Nephron progenitor cell (in vitro differentiated cells): ENCODE measurements at places on chromosomes 11 and 22.

GRCh38 chr11:26905368-26905767, 88.5 kb upstream of the FIBIN start:
- DNase-seq, result no peak

GRCh38 chr22:32024796-32025195, 18.3 kb upstream of the SLC5A1 start:
- no peak for DNase-seq

DNA sequence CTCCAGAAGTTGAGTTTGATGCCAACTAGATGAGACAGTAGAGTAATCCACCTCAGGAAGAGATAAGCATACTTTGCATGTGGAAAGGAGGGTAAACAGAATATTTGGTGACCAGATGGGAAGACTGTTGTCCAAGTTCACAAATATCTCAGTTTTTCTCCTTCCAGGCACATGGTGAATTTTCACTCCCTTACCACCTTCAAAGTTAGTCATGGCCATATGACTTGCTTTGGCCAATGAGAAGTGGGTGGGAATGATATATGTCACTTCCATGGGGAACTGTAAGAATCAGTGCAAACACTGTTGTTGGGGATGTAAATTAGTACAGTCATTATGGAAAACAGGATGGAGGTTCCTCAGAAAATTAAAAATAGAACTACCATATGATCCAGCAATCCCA, 105.8 kb downstream of the SPATA19 start:
- no peak for DNase-seq

DNA sequence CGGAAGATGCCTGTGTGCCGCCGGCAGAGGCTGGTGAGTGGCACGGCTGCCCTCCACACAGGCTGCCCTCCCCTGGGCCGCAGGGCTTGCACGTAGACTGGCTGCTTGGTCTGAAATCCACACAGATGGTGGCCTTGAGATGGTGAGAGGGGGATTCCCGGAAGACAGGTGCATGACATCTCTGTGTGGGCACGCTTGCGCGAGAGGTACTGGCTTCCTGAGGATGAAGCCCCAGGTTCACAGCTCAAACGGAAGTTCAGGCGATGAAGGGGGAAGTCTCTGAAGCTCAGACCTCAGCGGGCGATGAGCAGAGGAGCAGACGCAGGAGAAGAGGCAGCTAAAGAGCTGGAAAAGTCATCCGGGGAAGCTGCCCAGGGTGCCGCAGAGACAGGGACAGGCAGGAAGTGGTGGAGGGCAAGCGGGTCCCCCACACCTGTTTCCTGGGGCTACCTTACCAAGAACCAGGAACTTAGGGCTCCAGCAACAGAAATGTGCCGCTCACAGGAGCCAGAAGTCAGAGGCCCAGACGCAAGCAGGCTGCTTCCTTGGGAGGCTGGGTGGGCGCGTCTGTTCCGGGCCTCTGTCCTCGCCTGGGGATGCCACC, 7.2 kb downstream of the CRELD2 start:
- DNase-seq, result no peak

DNA sequence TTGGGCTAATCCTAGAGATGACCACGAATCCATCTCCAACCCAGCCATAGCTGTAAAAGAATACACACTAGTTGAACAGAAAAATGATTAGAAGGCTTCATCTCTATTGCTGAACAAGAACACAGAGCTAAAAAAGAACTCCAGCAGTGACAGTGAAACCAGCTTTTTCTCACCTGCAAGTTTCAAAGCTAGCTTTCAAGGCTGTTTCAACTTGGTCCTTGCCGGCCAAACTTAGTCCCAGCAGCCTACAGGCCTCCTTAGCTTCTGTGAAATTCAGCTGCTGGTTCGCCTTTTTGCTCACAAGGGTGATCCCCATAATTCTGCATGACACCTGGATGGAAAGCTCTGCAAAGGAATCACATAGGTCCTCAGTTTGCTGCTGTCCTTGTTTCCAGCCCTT, 4.4 kb downstream of the LYVE1 start:
- DNase-seq, result no peak

GRCh38 chr11:117881217-117881616, 4.8 kb upstream of the FXYD6 start:
- DNase-seq, result no peak

- no peak for DNase-seq
These were observed 27.4 kb upstream of the RDX start for GRCh38 chr11:110323786-110324185.

DNA sequence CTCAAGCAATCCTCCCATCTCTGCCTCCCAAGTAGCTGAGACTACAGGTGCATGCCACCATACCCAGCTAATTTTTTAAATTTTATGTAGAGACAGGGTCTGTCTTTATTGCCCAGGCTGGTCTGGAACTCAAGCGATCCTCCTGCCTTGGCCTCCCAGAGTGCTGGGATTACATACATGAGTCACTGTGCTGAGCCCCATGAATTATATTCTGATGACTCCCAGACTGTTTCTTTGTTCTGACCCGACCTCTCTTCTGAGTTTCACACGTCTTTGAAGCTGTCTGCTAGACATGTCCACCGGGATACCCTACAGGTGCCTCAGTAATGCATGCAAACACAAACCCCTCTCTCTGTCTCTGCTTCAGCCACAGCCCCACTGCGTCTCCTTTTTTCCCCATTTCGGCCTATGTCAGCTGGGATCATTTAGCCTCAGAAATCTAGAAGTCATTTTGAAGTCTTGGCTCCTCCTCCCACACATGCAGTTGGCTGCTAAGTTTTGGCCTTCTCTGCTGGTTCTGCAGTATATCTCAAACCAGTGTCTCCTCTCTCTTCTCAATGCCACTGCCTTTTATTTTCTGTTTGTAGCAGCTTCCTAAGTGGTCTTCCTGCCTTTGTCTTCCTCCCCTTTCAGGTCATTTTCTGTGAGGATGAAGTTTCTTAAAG, 4.8 kb downstream of the VPS26B start:
- no peak for DNase-seq

DNA sequence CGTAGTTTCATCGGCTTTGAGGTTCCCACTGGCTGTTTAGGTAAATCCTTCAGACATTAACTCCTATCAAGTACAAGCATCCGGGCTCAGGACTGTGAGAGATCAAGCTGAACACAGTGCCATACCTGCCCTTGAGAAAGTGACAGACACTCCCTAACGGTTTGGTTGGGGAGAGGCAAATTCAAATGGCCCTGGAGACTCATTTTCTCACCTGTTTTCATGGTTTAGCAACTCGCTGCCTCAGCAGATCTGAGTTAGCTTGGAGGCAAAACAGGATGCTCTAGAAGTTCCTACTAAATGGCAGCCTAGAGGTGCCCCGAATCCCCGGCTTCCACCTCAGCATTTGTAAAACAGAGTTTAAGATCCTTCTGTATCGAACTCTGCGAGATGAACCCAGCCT, 3.6 kb upstream of the FBXO3 start:
- DNase-seq, result no peak

GRCh38 chr22:45602824-45603595, 68.6 kb upstream of the ATXN10 start:
- no peak for DNase-seq

- DNase-seq, result no peak
These were observed 15.5 kb downstream of the TSKU start for GRCh38 chr11:76798671-76799065.

DNA sequence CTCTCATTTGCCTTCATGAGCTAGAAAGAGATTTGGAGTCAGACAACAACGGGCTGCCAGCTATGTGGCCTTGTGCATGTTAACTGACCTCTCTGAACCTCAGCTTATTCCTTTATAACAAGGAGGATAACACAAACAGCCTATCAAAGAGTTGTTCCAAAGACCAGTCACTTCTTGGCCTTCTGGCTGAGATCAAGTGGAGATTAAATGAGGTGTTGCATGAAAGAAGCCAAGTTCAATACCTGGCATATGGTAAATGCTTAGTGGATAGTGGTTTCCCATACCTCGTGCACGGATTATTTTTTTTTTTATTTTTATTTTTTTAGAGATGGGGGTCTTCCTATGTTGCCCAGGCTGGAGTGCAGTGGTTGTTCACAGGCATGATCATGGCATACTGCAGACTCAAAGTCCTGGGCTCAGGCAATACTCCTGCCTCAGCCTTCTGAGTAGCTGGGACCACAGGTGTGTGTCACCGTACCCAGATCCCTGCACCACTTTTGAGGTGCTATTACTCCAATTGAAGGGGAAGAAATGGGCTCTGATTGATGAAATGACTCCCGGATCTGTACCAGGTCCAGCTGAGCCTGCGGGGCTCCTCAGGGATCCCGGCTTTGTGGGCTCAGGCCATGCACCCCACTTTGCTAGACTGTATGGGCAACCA, 4.9 kb downstream of the LGALS1 start:
- DNase-seq, result no peak

- DNase-seq, result no peak
These were observed 18.9 kb downstream of the PLAAT3 start for GRCh38 chr11:63595296-63595695.

GRCh38 chr11:12229450-12230229, 119.2 kb downstream of the MICAL2 start:
- no peak for DNase-seq

DNA sequence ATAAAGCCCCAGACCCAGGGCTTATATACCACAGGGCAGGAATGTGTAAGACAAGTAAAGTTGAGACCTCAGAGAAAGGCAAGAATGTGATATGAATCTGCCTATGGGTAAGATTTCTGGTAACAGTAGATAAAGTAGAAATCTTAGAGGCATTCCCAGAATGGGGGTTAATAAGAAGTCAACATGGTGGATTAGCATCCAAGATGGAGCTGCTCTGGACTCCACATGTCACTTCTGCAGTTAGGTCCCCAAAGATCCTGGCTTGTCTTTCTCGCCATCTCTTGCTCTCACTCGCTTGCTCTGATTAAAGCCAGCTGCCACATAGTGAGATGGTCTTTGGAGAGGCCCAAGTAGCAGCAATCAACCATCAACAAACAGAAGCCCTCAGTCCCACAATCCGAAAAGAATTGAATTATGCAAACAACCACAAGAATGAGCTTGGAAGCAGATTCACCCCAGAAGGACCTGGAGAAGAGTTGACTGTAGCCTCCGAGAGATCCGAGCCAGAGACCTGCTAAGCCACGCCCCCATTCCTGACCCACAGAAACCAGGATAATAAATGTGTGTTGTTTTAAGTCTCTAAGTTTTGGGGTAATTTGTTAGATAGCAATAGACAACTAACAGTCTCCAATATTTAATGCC, 5.4 kb upstream of the C11orf86 start:
- DNase-seq, result no peak

- DNase-seq, result no peak
These were observed 92.6 kb downstream of the DEPDC5 start for GRCh38 chr22:31846161-31847115.

DNA sequence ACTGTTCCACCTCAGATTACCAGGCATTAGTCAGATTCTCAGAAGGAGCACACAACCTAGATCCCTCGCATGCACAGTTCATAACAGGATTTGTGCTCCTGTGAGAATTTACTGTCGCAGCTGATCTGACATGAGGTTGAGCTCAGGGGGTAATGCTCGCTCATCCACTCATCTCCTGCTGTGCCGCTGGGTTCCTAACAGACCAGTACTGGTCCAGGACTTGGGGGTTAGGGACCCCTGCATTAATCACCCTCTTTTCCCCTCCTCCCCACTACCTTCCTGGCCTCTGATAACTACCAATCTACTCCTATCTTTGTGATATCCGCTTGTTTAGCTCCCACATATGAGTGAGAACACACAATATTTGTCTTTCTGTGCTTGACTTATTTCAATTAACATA, 83.5 kb upstream of the FSHB start:
- DNase-seq, result no peak

- no peak for DNase-seq
These were observed 162.4 kb upstream of the SYT13 start for GRCh38 chr11:45448561-45448960.

GRCh38 chr22:24290459-24290858, 19.8 kb downstream of the SPECC1L start:
- no peak for DNase-seq
